ENCODE measurements at places on chromosomes 4 and X.
A peak's percentile ranks its signal among the peaks of the same experiment; 100 is the strongest.

- peak; percentile 3 for DNase-seq
These were observed 26.7 kb downstream of the BCLAF3 start for GRCh38 chrX:19964017-19964710.

GRCh38 chr4:65311120-65311519 is 359.2 kb downstream of the EPHA5 start:
- DNase-seq: no peak

DNA sequence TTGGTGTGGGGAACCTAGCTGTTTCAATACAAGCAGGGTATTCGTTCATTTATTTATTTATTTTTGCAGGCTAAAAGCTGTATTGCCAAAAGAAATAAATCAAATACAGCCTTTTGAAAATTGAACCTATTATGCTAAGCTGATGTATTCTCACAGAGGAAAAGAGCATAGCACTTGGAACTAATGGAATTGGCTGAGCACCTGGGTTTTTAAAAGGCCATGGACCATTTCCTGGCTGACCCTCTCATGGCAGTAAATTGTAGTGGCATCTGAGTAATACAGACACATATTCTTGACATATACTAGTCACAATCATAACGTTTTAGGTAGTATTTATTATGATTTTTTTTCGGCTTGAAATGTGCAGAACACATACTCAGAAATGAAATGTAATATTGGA is 71.8 kb upstream of the ALG13 start:
- no peak for DNase-seq

GRCh38 chrX:24506082-24506481 is 41.0 kb downstream of the PDK3 start:
- DNase-seq: no peak

- no peak for DNase-seq
These were observed 22.4 kb downstream of the HPRT1 start for GRCh38 chrX:134482371-134482770.

- DNase-seq: peak; percentile 46
These were observed 743.7 kb downstream of the C4orf33 start for GRCh38 chr4:129839687-129840086.

DNA sequence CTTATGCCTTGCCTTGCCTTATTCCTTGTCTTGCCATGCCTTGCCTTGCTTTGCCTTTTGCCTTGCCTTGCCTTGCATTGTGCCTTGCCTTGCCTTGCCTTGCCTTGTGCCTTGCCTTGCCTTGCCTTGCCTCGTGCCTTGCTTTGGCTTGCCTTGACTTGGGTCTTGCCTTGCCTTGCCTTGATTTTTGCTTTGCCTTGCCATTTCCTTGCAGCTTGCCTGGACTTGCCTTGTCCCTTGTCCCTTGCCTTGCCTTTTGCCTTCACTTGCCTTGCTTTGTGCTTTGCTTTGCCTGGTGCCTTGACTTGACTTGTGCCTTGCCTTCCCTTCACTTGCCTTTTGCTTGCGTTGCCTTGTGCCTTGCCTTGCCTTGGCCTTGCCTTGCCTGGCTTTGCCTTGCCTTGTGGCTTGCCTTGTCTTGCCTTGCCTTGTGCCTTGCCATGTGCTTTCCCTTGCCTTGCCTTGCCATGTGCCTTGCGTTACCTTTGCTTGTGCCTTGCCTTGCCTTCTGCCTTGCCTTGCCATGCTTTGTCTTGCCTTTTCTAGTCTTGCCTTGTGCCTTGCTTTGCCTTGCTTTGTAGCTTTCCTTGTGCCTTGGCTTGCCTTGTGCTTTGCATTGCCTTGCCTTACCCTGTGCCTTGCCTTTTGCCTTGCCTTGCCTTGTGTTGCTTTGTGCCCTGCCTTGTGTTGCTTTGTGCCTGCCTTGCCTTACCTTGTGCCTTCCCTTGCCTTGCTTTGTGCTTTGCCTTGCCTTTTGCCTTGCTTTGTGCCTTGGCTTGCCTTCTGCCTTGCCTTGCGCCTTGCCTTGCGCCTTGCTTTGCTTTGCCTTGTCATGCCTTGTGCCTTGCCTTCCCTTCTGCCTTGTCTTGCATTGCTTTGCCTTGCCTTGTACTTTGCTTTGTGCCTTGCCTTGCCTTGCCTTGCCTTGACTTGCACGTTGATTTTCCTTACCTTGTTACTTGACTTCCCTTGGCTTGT is 92.8 kb downstream of the TAB3 start:
- no peak for DNase-seq

DNA sequence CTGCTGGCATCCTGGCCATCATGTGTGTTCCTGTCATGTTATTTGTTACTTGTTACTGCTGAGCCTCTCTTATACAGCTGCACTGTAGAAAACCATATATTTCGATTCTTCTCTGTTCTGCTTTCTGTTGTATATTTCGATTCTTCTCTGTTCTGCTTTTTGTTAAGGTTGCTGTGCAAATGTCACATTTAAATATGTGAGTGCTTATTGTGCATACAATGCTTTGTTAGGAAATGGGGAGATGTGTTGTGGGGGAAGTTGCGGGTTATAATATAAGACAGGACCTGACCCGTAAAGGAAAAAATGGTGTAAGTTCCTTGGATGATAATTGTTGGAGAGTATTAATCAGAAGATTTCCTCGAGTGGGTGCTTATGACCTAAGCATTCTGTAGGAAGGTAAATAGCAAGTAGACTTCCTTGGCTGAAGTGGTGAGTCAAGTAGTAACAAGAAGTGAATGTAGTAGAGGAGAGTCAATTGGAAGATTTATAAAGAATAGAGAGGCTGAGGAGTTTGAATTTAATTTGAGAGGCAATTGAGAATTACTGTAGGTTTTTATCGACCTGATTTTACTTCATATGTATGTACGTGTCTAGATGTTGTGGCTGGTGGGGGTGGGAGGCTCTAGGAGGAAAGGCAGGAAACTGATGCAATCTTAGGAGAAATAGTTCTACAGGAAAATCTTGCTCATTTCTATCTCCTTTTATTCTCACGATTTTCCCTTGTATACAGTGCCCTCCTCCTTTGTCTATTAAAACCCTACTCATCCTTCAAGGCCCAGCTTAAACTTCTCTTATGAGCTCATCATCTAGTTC is 8.5 kb downstream of the OGT start:
- peak; percentile 21 for DNase-seq

Data from DMS53 (cell line).